Cortex of kidney (tissue), 1 donor: ENCODE measurements at places on chromosomes 12 and 14.

DNA sequence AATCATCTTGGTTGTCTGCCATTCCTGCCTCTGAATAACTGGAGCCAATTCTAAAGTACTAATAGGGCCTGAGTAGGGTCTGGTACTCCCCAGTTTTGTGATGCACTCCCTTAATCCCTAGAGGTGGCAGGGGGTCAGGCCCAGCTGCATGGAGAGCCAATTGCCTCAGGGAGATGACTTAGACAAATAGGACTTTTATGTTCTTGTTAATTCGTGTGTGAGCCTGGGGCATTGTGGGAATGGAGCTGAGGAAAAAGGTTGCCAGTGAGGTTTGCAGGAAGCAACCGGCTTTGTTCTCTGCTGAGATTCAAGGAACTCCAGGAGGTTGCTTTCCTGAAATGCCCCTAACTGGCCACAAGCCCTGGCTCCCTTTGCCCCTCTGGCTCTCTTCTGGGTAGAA, 6.8 kb upstream of the DCD start:
- no peak for DNase-seq

GRCh38 chr14:88868558-88869159, 44.2 kb downstream of the TTC8 start:
- DNase-seq: no peak

DNA sequence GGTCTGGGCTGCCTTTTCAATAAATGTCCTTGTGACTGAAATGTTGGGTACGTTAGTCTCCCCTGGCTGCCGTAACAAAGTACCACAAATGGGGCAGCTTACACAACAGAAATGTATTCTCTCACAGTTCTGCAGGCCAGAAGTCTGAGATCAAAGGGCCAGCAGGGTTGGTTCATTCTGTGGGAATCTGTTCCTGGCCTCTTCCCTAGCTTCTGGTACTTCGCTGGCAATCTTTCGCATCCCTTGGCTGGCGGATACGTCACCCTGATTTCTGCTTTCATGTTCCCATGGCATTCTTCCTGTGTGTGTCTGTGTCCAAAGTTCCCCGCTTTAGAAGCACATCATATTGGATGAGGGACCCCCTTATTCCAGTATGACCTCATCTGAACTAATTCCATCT, 95.8 kb upstream of the NCOR2 start:
- DNase-seq: no peak

- no peak for DNase-seq
Measured at GRCh38 chr12:51183816-51184215, 10.9 kb upstream of the TFCP2 start.

GRCh38 chr12:9605483-9605882, 2.2 kb downstream of the KLRB1 start:
- DNase-seq: no peak

- no peak for DNase-seq
Measured at GRCh38 chr12:96069511-96070231, 34.3 kb upstream of the LTA4H start.

GRCh38 chr12:119989361-119989730, 310 bp downstream of the BICDL1 start:
- DNase-seq: no peak

DNA sequence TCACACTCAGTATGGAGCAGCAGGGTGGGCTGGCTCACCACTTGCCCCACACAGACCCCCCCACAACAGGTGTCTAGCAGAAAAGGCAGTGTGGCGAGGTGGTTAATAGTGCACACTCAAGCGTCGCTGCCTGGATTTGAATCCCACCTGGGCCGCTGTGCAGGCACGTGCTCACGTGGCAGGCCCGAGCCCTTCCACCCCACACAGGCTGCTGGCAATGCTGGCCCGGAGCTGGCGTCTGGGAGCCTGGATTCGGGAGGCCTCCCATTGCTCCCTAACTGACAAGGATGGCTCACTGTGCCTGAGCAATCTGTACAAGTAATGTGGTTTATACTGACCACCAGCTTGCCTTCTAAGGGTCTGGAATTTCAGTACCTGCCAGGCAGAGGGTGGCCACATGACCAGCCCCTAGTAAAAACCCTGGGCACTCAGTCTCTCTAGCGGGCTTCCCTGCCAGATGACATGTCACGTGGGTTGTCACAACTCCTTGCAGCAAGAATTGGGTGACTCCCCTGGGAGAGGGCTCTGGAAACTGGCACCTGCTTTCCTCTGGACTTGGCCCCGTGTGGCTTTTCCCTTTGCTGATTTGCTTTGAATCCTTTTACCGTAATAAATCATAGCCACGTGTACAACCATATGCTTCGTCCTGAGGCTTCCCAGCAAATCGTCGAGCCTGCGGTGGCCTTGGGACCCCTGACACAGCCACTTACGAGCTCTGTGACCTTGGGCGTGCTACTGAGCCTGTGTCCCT, 72.8 kb downstream of the SCARB1 start:
- no peak for DNase-seq

- no peak for DNase-seq
Measured at GRCh38 chr12:16472631-16473030, 125.2 kb downstream of the MGST1 start.

DNA sequence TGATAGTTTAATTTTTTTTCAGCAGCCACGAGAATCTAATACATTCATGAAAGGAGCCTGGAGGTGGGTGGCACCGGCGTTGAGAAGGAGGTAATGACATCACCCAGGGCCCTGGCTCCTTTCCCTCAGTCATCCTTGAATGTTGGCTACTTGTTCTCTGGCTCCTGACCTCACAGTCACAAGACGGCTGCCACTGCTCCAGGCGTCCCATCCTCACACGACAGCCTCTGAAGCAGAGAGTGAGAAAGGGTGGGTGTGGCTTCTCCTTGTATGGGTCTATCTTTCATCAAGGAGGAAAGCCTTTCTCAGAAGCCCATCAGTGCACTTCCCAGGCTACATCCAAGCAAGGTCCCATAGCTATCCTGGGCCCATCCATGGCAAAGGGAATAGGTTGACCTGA, 207.6 kb upstream of the C14orf180 start:
- no peak for DNase-seq

GRCh38 chr12:57152639-57153038, 5.2 kb upstream of the LRP1-AS start:
- no peak for DNase-seq

GRCh38 chr12:52057638-52058576, 6.7 kb downstream of the NR4A1 start:
- no peak for DNase-seq

- no peak for DNase-seq
Measured at GRCh38 chr12:126936181-126936851, 1330.7 kb upstream of the TMEM132C start.

DNA sequence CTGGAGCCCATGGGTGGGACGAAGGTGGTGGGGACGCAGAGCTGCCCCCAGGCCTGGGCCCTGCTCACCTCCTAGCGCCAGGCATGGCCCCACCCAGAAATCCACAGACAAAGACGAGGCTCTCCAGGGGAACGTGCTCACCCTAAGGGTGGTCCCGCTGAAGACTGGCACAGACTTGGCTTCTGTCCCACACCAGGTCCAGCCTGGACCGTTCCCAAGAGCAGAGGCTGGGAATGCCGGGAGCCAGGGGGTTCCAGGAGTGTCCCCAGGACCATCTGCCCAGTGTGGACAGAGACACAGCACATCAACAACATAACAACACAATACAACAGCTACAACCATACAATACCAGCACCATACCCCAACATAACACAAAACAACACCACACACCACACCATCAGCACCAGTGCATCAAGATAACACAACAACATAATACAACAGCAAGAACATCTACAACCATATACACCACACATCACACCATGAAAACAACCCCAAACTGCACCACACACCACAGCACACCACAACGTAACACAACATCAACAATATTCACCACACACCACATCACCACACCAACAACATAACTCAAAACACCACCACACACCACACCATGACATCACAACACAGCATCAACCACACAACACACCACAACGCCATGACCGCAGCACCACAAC, 329.6 kb downstream of the ADGRD1 start:
- no peak for DNase-seq

DNA sequence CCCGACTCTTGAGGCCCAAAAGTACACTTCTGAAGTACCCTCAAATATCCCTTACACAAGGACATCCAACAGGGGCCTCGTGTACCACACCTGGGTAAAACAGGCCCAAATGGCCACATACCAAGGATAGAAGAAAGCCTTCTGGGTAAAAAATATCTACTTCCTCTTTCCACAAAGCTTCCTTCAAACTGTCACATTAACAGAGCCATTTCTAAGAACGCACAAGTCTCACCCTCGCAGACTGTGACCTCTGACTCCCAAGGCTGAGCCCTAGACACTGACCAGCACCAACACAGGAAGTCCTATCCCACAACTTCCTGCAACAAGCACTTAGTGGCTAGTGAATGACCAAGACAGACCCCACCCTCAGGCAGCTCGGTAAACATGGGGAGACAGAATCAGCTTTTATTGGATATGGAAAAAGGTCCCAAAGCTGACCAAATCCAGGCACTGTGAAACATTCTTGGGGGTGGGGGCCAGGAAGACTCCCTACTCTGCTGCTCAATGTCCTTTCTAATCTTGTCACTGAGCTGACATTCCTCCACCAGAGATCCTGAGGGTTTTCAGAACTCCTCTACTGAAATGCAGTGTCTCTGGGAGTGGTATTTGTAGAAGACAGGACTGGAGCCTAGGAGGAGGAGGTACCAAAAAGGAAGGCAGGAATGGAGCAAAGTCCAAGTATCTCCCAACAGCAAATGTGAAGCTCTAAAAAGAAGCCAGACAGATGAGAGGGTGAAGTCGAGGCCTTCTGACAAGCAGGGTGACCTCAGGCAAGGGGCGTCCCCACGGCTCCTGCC, 15.9 kb downstream of the KCTD10 start:
- no peak for DNase-seq
